ENCODE measurements at places on chromosomes 4 and X.

- DNase-seq, result peak; percentile 48
Observed at GRCh38 chr4:140152751-140153418, 1.1 kb downstream of the MAML3 start.

DNA sequence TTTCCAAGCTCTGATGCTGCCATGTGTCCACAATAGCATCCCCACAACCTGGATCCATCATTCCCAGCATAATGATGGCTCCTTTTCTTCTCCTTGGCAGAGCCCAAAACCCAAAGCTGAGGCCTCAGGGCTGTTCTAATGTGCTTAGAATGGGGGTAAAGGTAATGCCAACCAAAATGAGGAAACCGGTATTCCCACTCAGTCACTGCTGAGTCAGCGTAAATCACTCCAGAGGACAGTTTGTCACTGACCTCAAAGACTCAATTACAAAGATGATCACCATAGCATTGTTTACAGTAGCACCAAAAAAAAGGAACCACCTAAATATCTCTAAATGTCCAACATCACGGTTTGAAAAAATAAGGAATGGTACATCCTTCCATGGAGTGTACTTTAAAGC is 41.2 kb downstream of the OTOP1 start:
- DNase-seq, result no peak

DNA sequence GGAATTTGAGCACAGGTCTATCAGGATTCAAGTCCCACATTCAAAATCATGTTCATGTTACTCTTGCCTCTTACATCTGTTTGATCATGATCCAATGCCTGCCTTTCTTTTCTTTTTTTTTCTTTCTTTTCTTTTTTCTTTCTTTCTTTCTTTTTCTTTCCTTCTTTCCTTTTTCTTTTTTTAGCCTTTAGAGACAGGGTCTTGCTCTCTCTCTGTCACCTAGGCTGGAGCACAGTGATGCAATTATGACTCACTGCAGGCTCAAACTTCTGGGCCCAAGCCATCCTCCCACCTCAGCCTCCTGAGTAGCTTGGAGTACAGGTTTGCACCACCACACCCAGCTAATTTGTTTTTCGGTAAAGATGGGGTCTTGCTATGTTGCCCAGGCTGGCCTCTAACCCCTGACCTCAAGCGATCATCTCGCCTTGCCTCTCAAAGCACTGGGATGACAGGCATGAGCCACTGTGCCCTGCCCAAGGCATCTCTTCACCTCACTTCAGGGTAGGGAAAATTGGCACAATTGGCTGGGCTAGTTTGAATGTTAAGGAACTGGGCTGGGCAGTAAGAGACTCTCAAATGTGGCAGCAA is 359.2 kb downstream of the FBXW7 start:
- DNase-seq, result no peak

DNA sequence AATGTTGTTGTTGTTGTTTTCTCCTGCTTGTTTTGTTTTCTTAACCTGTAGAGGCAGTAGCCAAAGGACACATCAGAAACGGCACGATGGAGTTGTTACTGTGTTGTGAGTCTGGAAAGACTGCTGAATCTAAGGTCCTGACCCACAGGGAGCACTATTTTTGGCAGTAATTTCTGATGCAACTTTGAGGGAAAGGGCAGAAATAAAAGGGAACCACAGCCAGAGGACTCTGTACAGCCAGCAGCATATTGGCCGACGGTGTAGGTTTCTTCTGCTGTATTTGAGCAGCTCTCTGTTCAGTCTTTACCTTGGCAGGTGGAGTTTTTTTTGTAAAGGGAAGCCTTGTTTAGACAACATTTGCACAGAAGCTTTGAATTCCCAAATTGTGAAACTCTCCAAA is 203.0 kb upstream of the GPR101 start:
- DNase-seq, result no peak

- DNase-seq, result no peak
Observed at GRCh38 chr4:40963897-40964478, 214.2 kb downstream of the NSUN7 start.
